ENCODE measurements at places on chromosomes 12 and 14.
A peak's percentile ranks its signal among the peaks of the same experiment; 100 is the strongest.

- DNase-seq, result peak; percentile 20
Measured at GRCh38 chr12:6273541-6274230, 36.8 kb upstream of the PLEKHG6 start.

GRCh38 chr14:75968456-75968855 lies 13.3 kb downstream of the TGFB3 start:
- peak; percentile 83 for DNase-seq

DNA sequence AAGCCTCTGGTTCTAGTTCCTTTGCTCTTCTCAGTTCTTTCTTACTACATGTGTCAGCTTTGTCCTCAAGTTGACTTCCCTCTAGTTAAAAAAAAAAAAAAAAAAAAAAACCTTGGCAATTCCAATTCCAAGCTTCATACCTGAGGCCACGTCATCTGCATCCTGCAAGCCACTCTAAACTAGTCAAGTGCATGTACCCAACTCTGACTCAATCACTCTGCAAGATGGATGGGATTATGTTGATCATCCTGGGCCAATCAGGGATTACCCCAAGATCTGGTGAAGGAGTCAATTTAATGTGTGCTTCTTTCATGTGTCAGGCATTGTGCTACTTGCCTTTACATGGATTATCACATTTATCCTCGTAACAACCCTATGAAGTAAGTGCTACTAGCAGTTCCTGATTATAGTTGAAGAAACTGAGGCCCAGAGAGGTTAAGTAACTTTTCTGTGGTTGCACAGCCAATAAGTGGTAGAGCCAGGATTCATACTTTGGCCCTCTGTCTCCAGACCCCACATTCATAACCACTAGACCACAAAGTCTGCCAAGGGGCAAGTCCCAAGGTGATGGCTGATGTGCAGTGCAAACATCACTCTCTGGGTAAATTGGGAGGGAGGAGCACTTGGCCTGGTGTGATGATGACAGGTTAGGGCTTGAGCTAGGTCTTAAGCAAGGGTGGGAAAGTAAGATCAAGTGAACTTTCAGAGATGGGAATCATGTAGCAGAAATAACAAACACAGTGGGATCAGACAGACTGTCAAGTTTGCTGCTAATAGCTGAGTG lies 17.3 kb upstream of the CCND2 start:
- no peak for DNase-seq

- DNase-seq, result peak; percentile 67
Measured at GRCh38 chr12:104303538-104304151, at the start of gene EID3. Gene EID3 (plus strand): TSS chr12:104303739. CDS start chr12:104303935, 196 bp downstream.

- DNase-seq, result peak; percentile 21
Measured at GRCh38 chr12:16520328-16520727, 85.6 kb downstream of the LMO3 start.

Data from fibroblast of the aortic adventitia (primary cell).